ENCODE measurements at places on chromosomes 13 and 19. TPM values are rescaled to one million over a fixed set of nuclear protein-coding genes. Genes with fewer than 3 reads are reported as not detected.

SPACA4 gene
- not detected for total RNA-seq

DNA sequence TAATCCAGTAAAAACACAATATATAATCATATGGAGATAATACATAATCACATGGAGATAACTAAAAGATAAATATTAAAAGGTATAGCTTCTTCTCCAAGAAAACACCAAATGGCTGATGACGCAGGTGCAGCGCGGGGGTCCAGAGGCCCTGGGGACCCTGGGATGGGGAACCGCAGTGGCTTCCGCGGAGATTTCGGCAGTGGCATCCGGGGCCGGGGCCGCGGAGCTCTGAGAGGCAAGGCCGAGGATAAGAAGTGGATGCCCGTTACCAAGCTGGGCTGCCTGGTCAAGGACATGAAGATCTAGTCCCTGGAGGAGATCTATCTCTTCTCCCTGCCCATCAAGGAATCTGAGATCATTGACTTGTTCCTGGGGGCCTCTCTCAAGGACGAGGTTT, 10.5 kb downstream of the ZNF44 start:
- no peak for DNase-seq
- peaks cover 33% of the 10 kb centered on the region for H3K4me1 ChIP-seq
- no peak overlapping the region for H3K4me3 ChIP-seq
- no peak overlapping the region for H3K27ac ChIP-seq
- H3K36me3 ChIP-seq = peaks cover 45% of the 10 kb centered on the region

CACNG7 gene
- not detected for total RNA-seq

KIR2DL3 gene
- not detected for total RNA-seq

- peak overlapping the region; percentile 83 for H3K27ac ChIP-seq
- peaks cover 10% of the 10 kb centered on the region for H3K36me3 ChIP-seq
- H3K4me3 ChIP-seq = peak overlapping the region; percentile 87
- H3K4me1 ChIP-seq = peaks cover 43% of the 10 kb centered on the region
Observed at GRCh38 chr19:18589380-18590272, 1.0 kb downstream of the REX1BD start.

- peaks cover 2% of the 10 kb centered on the region for H3K4me1 ChIP-seq
- H3K27ac ChIP-seq = no peak overlapping the region
Observed at GRCh38 chr13:100667894-100668293, 6.7 kb downstream of the TMTC4 start.

DNA sequence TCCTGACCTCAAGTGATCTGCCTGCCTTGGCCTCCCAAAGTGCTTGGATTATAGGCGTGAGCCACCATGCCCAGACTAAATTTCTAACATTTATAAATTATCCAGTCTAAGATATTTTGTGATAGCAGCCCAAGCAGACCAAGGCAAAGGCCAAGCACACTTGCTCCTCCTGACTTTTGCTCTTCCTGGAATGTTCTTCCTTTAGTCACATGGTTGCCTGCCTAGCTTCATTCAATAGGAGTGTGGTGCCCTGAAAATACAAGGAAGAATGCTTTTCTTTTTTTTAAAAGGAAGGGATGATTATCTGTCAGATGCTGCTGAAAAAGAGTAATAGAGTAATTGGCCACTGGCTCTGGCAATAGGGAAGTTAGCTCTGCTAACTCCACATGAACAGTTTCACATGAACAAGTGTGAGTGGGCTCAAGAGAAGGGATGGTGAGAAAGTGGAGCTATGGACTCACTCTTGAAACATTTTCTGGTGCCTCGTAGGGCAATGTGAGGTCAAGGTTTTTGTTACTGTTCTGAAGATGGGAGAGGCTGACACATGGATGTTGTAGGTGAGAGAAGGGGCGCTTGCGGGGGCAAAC, 47.1 kb downstream of the USPL1 start:
- H3K4me1 ChIP-seq = peaks cover 6% of the 10 kb centered on the region
- H3K36me3 ChIP-seq = peaks cover under 1% of the 10 kb centered on the region
- no peaks in the 10 kb centered on the region for H3K27me3 ChIP-seq
- no peak overlapping the region for H3K27ac ChIP-seq

All from activated B cell treated with CpG ODN at 0.5 μM for 24 hours (primary cell).